Glomerular endothelial cell (primary cell): ENCODE measurements at places on chromosomes 3 and 15. TPM values are rescaled to one million over a fixed set of nuclear protein-coding genes. Genes with fewer than 3 reads are reported as not detected.

Gene SV2B
- total RNA-seq = 9.9 and 28.6 TPM in 2 replicates

Gene SIN3A
- 25.1 and 40.8 TPM in 2 replicates for total RNA-seq

Gene DGKG
- 3.8 and 4.4 TPM in 2 replicates for total RNA-seq

Gene EPB42
- total RNA-seq = not detected in 2 replicates

Gene CATSPER2
- 0.10 and 0.29 TPM in 2 replicates for total RNA-seq

Gene SPSB4
- 0.53 TPM in 1 of 2 replicates, not detected in the other for total RNA-seq

Gene COL6A5
- total RNA-seq = 0.05 TPM in 1 of 2 replicates, not detected in the other

Gene CTXN2
- total RNA-seq = not detected in 2 replicates

Gene TUSC7
- total RNA-seq = not detected in 2 replicates

Gene SPG11
- 36.3 and 43.3 TPM in 2 replicates for total RNA-seq

Gene SUSD5
- 2.5 and 15.8 TPM in 2 replicates for total RNA-seq

Gene VIPR1
- 1.4 and 6.9 TPM in 2 replicates for total RNA-seq

Gene FRMD5
- 3.2 and 5.1 TPM in 2 replicates for total RNA-seq

Gene SLC6A1
- total RNA-seq = not detected in 2 replicates

Gene ISL2
- total RNA-seq = 0.18 and 0.19 TPM in 2 replicates

Gene FILIP1L
- total RNA-seq = 54.9 and 70.8 TPM in 2 replicates

Gene BOC
- 2.2 and 4.2 TPM in 2 replicates for total RNA-seq

Gene NPAP1
- not detected in 2 replicates for total RNA-seq

Gene SLC9C1
- not detected in 2 replicates for total RNA-seq

Gene MFGE8
- total RNA-seq = 107 and 140 TPM in 2 replicates

Gene MESP1
- 0.58 and 1.5 TPM in 2 replicates for total RNA-seq

Gene DCBLD2
- total RNA-seq = 175 and 193 TPM in 2 replicates

Gene C2CD4B
- 94.0 and 176 TPM in 2 replicates for total RNA-seq

Gene ZNF502
- total RNA-seq = 2.6 and 3.2 TPM in 2 replicates

Gene MST1R
- total RNA-seq = 0.10 and 0.18 TPM in 2 replicates

Gene GPX1
- 607 and 731 TPM in 2 replicates for total RNA-seq

Gene DNAJC13
- total RNA-seq = 40.8 and 49.9 TPM in 2 replicates

Gene PARP15
- 1.1 and 4.3 TPM in 2 replicates for total RNA-seq

Gene THRB
- total RNA-seq = 0.06 and 1.6 TPM in 2 replicates

Gene MB21D2
- 9.0 and 14.1 TPM in 2 replicates for total RNA-seq

Gene ITGB5
- total RNA-seq = 174 and 307 TPM in 2 replicates

Gene GPR87
- 0.53 TPM in 1 of 2 replicates, not detected in the other for total RNA-seq

Gene C2CD4A
- 0.05 and 1.1 TPM in 2 replicates for total RNA-seq

Gene GP9
- total RNA-seq = not detected in 2 replicates

Gene DNAJB11
- total RNA-seq = 63.6 and 101 TPM in 2 replicates
